ENCODE measurements at places on chromosomes 5 and 9.
A peak's percentile ranks its signal among the peaks of the same experiment; 100 is the strongest.

DNA sequence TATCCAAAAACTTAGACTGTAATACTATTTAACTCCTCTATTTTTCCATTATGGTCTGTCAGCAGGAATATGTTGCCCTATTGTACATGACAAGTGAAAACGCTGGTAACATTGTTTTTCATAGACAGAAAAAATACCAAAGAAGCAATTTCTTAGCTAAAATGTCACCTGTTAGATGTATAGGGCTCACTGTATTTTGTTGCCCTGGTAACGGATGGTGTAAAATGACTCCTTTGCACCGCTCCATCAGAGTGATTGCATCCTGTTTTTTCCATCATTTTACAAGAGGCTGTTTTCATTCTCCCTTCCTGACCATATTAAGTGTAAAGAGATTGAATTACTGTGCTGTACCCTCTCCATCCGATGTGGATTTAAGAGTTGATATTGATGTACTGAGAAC lies 460.1 kb upstream of the TLE4 start:
- no peak for DNase-seq

- no peak for DNase-seq
These were observed 287.6 kb downstream of the KDM4C start for GRCh38 chr9:7045361-7045760.

DNA sequence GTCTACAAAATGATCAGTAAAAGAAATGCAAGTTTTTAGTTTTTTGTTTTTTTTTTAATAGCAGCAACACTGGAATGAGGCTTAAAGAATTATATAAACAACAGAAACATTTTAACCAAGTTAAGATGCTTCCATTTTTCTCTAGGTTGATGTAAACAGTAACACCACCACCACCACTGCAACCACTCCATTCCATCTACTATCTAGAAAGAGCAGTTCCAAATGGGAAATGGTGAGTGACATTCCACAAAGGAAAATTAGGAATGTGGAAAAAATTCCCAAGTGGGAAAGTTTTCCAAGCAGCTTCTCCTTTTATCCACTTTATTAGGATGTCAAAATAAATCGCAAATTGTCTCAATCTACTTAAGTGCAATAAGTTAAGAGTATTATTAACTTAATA lies 32.6 kb downstream of the SLC38A9 start:
- DNase-seq = no peak

GRCh38 chr9:134233022-134233421 lies 68.7 kb upstream of the RNU6ATAC start:
- DNase-seq = no peak

DNA sequence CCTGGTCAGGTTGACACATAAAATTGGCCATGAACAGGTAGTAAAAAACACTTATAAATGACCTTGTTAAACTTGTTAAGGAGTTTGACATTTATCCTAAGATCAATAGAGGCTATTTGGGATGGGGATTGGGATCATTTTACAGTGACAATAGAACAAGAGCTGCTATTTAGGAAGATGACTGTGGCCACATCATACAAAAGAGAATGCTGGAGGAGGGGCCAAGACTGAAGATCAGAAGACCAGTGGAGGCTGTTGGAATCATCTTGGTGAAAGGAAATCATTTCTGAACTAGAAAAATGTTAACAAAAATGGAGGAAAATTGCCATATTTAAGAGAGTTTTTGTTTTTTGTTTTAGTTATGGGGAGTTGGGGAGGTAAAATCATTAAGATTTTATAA lies 304.8 kb upstream of the TLE4 start:
- no peak for DNase-seq

DNA sequence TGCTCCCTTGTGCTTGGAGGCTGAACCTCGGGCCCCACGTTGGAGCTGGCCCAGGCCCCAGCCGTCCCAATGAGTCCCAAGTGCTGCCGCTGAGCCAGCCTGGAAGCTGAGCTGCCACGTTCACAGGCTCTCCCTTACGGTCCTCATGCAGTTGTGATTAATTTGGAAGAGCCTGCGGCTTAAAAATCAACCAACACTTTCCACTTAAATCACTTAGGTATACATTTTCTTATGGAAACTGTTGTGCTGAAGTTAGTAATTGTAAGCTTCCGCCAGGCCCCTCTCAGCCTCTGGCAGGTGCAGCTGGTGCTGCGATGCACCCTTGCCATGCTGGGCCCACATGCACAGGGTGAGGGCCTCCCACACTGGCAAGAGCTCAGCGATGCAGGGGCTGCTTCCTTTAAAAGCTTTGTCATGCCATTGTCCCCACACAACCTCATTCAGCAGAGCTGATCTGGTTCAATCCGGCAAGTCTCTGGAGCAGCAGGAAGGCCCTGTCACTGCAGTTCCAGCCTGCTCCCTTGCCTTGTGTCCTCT lies 61.0 kb downstream of the IPPK start:
- DNase-seq = no peak

GRCh38 chr5:175383350-175383749 lies 60.6 kb downstream of the DRD1 start:
- DNase-seq = no peak

GRCh38 chr5:170769246-170769645 lies 14.3 kb upstream of the GABRP start:
- no peak for DNase-seq

DNA sequence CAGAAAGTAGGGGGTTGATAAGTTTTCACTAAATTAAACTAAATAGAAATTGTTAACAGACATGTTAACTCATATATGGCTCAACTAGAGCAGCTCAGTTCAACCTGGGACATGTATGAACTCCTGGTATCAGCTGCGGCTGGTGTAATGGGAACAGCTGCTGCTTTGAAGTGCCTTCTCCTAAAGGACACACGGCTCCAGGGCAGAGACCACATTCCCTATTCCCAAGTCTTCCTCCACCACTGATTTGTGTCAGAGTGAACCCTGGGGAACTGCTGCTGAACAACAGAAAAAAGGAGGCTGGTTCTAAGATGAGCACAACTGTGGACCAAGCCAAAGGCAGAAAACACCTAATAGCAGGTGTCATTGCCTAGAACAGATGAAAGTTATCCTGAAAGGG lies 71.1 kb downstream of the MAPKAP1 start:
- DNase-seq = no peak

GRCh38 chr5:135353952-135354721 lies 44.9 kb downstream of the MACROH2A1 start:
- no peak for DNase-seq

GRCh38 chr5:116482394-116482793 lies 92.2 kb downstream of the SEMA6A start:
- no peak for DNase-seq

- no peak for DNase-seq
These were observed 126.5 kb downstream of the MRPS30 start for GRCh38 chr5:44935262-44935661.

DNA sequence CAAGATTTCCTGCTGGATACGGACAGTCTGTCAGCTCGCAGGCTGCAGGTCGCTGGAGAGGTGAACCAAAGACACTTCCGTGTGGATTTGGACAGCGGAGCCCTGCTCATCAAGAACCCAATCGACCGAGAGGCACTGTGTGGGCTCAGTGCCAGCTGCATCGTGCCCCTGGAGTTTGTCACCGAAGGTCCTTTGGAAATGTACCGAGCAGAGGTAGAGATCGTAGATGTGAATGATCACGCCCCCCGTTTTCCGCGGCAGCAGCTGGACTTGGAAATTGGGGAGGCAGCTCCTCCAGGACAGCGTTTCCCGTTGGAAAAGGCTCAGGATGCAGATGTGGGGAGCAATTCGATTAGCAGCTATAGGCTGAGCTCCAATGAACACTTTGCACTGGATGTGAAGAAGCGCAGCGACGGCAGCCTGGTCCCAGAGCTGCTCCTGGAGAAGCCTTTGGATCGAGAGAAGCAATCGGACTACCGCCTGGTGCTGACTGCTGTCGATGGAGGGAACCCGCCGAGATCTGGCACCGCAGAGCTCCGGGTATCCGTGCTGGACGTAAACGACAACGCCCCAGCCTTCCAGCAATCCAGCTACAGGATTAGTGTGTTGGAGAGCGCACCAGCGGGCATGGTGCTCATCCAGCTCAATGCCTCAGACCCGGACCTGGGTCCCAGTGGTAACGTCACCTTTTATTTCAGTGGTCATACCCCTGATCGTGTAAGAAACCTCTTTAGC lies 658 bp downstream of the PCDHGC4 start:
- no peak for DNase-seq

DNA sequence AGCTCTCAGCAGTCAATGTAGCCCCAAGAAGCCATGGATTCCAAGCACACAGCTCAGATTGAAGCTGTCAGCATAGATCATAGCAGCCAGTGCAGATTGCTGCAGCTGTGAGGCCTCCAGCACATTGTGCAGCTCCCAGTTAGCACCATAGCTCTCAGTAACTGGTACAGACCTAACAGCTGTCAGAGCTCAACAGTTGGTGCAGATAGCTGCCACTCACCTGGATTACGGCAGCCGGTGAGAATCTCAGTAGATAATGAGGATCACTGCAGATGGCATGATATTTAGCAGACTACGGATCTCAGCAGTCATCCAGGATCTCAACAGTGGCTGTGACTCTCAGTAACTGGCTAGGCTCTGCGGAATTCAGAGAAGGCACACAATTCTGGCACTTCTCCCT lies 500.4 kb downstream of the TUSC1 start:
- DNase-seq = no peak

- no peak for DNase-seq
These were observed 40.3 kb upstream of the CLK4 start for GRCh38 chr5:178667101-178667500.

DNA sequence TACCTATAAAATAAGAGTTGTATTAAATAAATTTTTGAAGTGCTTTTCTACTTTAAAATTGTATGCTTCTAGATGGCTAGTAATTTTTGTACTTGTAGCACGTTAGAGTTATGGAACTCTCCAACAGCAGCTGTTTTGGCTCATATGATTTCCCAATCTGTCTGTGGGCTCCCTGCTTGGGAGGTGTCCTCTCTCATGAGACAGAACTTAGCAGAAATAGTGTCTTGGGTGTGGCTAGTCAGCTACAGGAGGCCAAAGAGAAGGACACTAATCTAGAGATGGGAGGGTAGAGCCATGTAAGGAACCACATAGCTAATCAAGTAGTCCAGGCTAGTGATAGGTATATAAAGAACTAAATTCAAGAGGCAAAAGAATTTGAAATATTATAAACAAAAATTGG lies 78.4 kb upstream of the DAB2 start:
- no peak for DNase-seq

DNA sequence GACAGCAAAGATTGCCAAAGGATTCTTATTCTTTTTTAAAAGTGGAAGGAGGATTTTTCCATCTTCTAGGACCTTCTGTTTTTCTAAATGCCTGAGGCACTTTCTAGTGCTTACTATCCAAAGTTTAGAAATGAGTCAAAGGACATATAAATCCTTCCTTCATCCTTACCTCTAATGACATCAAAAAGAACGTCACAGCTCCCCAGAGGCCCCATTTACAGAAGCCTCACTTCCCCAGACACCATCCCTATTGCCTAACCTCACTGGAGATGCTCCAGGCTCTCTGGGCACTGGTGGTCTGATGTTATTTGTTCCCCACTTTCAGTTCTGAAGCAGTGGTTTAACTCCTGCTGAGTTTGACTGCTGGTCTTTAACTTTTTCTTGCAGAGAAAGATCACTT lies 504.3 kb downstream of the AGTPBP1 start:
- no peak for DNase-seq

- DNase-seq = peak; percentile 48
These were observed 89.9 kb upstream of the CLINT1 start for GRCh38 chr5:157948738-157949410.

Data from activated T-helper 1 cell treated with anti-CD3 and anti-CD28 coated beads, Interleukin-2, amount 50 U/mL, for 16 hours (primary cell).